H4 (cell line): ENCODE measurements at places on chromosomes 4 and X.

GRCh38 chr4:40331101-40331745 lies 3.9 kb upstream of the CHRNA9 start:
- no peak for DNase-seq

DNA sequence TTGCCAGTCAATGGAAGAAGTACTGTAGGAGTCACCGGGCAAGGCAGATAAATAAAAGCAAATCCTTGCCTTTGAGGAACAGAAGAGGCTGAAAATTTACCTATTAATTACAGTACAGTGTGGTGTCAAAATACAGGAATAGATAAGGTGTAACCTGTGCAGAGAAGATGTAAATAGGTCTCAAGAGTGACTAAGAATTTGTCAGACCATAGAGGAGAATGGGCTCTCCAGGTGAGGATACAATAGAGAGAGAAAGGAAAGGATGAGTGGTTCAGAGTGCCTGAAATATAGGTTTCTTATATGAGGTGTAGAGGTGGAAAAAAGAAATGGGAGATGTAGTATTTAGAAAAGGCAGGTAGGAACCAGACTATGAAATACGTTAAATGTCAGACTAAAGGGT lies 801 bp upstream of the ZC4H2 start:
- DNase-seq: no peak

DNA sequence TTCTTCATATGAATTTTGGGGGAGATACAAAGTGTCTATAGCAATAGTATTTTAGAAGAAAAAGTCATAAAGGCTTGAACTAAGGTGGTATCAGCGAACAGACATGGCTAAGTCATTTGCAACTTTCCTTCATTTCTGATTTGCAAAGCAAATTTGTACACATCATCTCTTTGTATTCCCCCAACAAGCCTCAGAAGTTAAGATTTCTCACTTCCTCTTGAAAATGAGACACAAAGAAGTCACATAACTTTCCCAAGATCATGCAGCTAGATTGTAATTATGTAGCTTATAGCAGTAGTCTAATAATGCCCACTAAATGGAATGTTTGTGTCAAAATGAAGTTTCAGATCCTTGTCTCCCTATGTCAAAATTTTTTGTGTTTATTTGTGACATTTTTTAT lies 709.8 kb upstream of the HS3ST1 start:
- DNase-seq: no peak

DNA sequence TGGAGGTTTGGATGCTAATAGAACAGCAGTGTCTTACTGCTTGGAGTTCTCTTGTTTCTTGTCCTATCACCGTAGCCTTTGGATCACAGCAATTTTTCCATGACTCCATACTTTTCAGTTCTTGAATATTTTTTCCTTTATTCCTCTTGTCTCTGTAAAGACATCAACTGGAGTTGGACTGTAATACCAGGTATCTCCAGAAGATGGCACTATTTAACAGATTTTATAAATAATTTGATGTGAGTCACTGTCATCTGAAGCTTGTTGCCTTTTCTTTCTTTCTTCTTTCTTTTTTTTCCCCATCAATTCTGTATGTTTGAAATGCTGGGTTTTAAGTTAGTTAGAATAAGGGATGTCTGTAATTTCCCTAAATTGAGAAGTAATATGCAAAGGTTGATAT lies 24.1 kb downstream of the HPRT1 start:
- peak; percentile 27 for DNase-seq

- no peak for DNase-seq
These were observed 11.3 kb downstream of the CETN2 start for GRCh38 chrX:152819266-152819665.

- no peak for DNase-seq
These were observed 80.0 kb upstream of the CLCN4 start for GRCh38 chrX:10076765-10077164.

DNA sequence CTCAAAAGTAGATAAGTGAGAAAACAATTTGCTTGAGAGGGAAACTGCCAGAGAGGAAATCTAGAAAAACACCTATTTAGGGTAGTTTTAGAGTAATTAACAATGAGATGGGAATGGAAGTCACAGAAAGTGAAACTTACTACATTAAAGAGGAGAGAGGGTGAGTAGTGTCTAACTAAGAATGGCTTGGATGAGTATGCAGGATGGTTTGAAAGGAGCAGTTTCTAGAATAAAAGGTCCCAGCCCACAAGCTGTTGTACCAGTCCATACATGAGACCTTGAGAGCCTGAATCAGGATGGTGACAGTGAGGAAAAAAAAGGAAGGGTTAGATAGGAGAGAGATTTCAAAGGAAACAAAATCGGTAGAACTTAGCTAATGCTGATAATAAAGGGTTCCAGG lies 1.3 kb downstream of the GAR1 start:
- no peak for DNase-seq
